ENCODE measurements at places on chromosomes 16 and 17.
A peak's percentile ranks its signal among the peaks of the same experiment; 100 is the strongest.

DNA sequence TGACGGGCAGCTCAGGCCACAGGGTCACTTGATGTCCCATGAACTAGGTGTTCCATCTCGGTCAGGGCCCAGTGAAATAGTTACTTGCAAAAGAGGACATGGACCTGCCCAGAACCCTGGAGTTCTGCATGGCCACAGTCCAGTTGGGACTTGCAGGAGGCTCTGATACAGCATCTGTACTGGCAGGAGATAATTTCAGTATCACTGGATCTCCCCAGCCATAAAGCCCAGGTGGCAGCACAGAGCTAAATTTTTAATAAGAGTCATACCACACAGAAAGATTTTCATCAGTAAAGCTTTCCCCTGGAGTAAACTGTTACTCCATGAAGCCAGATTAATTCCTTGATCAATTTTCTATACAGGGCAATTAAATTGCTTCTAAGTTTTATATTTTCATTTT is 18.0 kb upstream of the SLC16A5 start:
- DNase-seq: no peak

DNA sequence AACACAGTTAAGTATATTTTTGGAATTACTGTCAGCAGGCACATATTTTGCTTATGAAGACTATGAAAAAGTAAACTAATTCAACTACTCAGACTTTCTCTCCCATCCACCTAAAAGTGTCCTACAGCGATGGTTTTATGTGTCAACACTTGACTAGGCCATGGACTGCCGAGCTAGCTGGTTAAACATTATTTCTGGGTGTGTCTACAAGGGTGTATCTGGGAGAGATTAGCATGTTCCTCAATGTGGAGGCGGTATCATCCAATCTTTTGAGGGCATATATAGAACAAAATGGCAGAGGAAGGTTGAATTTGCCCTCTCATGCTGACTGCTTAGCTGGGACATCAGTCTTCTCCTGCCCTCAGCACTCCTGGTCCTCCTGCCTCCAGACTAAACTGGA is 82.7 kb upstream of the CDYL2 start:
- no peak for DNase-seq

DNA sequence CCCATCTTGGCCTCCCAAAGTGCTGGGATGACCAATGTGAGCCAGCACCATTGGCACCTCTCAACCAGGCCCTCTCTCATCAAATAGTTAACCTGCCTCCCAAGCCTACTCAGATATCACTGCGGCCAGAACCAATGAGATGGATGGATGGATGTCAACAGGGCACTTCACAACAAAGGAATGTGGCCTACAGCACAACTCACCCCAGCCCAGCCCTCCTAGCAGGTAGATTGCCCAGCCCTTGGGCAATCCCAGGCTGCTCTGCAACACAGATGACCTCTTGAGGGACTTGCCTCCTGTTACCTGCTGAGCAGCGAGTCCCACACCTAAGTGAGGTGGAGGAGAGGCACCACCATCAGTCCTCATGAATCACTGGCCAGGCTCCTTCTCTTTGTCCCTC is 22.6 kb upstream of the KIFC3 start:
- no peak for DNase-seq

DNA sequence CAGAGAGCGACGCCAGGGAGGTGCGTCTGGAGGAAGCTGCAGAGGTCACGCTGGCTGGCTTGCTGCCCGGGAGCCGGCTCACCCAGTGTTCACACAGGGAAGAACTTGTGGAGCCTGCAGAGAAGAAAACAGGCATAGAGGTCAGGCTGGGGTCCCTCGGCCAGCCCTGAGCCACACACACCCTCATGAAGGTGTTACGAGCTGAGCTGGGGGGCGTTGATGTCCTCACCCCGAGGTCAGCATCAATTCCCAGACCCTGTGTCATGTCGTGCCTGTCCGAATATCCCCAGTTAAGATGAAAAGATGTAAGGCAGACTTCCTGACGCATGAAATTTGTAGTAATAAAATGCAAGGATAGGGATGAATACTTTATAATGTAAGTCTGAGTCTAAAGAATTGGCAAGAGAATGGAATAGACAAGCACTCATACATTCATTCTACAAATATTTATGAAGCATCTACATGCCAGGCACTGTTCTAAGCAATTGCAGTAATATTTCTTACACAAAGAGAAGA is 77.1 kb downstream of the USP31 start:
- DNase-seq: no peak

DNA sequence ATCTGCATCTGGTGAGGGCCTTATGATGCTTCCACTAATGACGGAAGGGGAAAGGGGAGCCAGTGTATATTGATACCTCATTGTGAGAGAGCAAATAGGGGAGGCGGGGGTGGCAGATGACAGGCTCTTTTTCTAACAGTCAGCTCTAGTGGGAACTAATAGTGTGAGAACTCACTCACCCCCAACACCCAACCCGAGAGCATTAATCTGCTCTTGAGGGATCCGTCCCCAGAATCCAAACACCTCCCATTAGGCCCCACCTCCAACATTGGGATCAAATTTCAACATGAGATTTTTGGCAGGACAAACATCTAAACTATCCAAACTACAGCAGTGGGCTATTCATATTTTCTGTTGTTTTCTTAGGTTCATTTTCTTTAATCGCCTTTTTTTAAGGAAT is 54.4 kb downstream of the BPTF start:
- DNase-seq: no peak

GRCh38 chr17:55233840-55234239 is 30.9 kb upstream of the HLF start:
- DNase-seq: no peak

- DNase-seq: no peak
Measured at GRCh38 chr16:65998443-65998842, 368.0 kb upstream of the CDH5 start.

GRCh38 chr16:19753815-19754643 is 36.0 kb downstream of the IQCK start:
- DNase-seq: no peak

DNA sequence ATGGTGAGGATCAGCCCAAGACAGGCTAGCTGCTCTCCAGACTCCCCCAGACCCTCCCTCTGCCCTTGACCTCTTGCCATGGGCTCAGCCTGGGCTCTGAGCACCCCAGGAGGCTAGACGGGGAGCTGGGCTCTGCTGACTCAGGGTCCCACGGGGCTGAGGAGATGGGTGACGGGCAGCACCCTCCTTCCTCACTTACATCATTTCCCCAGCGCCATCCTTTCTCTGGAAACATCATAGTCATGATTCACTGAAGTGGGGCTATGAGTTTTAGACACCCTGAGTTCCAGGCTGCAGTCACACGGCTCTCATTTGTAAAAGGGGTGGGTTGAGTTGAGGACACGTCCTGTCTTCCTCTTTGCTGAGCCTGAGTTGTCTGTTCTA is 3.0 kb upstream of the ITGAX start:
- peak; percentile 62 for DNase-seq

- no peak for DNase-seq
Measured at GRCh38 chr16:87692756-87693155, 73.0 kb downstream of the KLHDC4 start.

GRCh38 chr17:3602499-3602898 is 6.7 kb downstream of the TRPV1 start:
- DNase-seq: peak; percentile 4

Measured in stimulated activated CD8-positive, alpha-beta memory T cell treated with anti-CD3 and anti-CD28 coated beads, Interleukin-15, amount 100 ng/mL, for 48 hours (primary cell).